Frontal cortex (tissue), 4 donors: ENCODE measurements at places on chromosomes 7 and 10. TPM values are rescaled to one million over a fixed set of nuclear protein-coding genes. Genes with fewer than 3 reads are reported as not detected.

- DNase-seq = no peak
Observed at GRCh38 chr7:21041666-21042065, 255.0 kb upstream of the SP8 start.

- no peak for DNase-seq
Observed at GRCh38 chr10:21242915-21243314, 282.6 kb downstream of the SKIDA1 start.

- no peak for DNase-seq
Observed at GRCh38 chr7:45563401-45563800, 10.8 kb upstream of the ADCY1 start.

GRCh38 chr7:17153536-17153935, 144.9 kb upstream of the AHR start:
- no peak for DNase-seq

DNA sequence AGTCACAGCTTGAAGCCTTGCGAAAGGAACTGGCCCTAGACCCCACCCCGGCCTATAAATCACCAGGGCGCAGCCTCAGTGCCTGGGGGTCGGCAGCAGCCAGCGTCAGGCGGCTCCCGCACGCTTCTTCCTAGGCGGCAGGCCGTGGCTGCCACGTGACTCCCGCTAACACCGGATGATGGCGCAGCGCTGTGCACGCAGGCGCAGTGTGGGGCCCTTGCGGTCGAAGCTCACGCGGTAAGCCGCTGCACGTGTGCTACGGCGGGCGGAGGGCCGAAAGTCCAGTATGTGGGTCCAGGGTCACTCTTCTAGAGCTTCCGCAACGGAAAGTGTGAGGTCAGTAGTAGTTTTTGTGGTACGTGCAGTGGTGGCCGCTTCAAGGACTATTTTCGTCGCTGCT, at the start of gene STK31:
Gene STK31, plus strand, starts transcription at position 220 of the 400 bp plus-strand sequence. Its CDS starts 67 bp downstream, at position 287.
- DNase-seq = no peak

The AMPH gene
- total RNA-seq = 31.0 TPM
